ENCODE measurements at places on chromosomes 7 and 10. TPM values are rescaled to one million over a fixed set of nuclear protein-coding genes. Genes with fewer than 3 reads are reported as not detected.

- no peaks in the 10 kb centered on the region for H3K4me1 ChIP-seq
- H3K36me3 ChIP-seq, result no peaks in the 10 kb centered on the region
- H3K27me3 ChIP-seq, result peaks cover 9% of the 10 kb centered on the region
- DNase-seq, result no peak
- no peak overlapping the region for H3K4me3 ChIP-seq
Observed at GRCh38 chr10:132273966-132274365, 33.8 kb downstream of the STK32C start.

GRCh38 chr10:119206603-119207365, 587 bp upstream of the GRK5 start:
- H3K36me3 ChIP-seq, result no peaks in the 10 kb centered on the region
- H3K4me3 ChIP-seq, result peak overlapping the region; percentile 73
- no peaks in the 10 kb centered on the region for H3K27me3 ChIP-seq

GRCh38 chr7:2248984-2249694, 7.1 kb downstream of the NUDT1 start:
- H3K4me3 ChIP-seq, result no peak overlapping the region
- no peaks in the 10 kb centered on the region for H3K27me3 ChIP-seq
- H3K36me3 ChIP-seq, result no peaks in the 10 kb centered on the region
- no peaks in the 10 kb centered on the region for H3K4me1 ChIP-seq
- no peak for DNase-seq

- peaks cover 28% of the 10 kb centered on the region for H3K36me3 ChIP-seq
- H3K27me3 ChIP-seq, result no peaks in the 10 kb centered on the region
- DNase-seq, result no peak
- peaks cover 7% of the 10 kb centered on the region for H3K4me1 ChIP-seq
- H3K4me3 ChIP-seq, result no peak overlapping the region
- H3K27ac ChIP-seq, result no peak overlapping the region
Observed at GRCh38 chr10:7773845-7774801, 13.7 kb downstream of the KIN start.

- H3K4me3 ChIP-seq, result no peak overlapping the region
- H3K27me3 ChIP-seq, result peaks cover 11% of the 10 kb centered on the region
- no peak for DNase-seq
- H3K4me1 ChIP-seq, result peaks cover 3% of the 10 kb centered on the region
- no peak overlapping the region for H3K27ac ChIP-seq
Observed at GRCh38 chr7:117375380-117375779, 51.9 kb downstream of the ASZ1 start.

DNA sequence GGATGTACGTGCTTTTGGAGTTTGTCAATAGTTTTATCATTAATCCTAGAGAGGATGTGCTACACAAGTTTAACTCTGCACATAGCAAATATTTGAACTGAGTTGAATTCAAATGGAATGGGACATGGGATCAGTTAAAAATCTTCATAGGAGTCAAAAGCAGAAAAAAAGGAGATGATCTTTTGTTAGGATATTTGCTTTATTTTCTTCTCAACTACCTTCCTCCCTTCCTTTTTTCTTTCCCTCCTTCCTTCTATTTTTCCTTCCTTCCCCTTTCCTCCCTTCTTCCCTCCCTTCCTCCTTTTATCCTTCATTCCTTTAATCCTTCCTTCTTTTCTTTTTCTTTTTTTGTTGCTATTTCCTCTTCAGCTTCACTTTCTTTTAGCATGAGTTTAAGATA, 6.6 kb downstream of the PTPRZ1 start:
- H3K4me3 ChIP-seq, result no peak overlapping the region
- H3K4me1 ChIP-seq, result no peaks in the 10 kb centered on the region
- peaks cover 33% of the 10 kb centered on the region for H3K27me3 ChIP-seq
- no peaks in the 10 kb centered on the region for H3K36me3 ChIP-seq
- no peak for DNase-seq
- H3K27ac ChIP-seq, result no peak overlapping the region

DNA sequence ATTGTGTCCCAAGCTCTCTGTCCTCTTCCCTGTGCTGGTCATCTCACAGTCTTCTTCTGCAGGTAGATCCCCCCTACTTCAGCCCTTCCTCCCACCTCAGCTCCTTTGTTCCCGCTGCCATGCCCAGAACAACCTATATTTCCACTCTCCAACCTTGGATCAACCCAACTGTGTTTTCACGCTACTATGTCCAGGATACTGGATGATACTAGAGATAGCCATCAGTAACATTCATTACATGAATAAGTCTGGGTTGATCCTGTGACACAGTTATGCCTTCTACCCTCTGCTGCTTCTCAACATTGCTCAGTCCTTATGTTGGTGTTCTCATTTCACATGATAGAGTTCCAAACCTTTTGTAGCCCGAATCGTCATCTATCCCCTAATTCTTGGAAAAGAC, 286.4 kb downstream of the ZEB1 start:
- H3K4me3 ChIP-seq, result no peak overlapping the region
- no peaks in the 10 kb centered on the region for H3K4me1 ChIP-seq
- peaks cover 10% of the 10 kb centered on the region for H3K27me3 ChIP-seq
- H3K27ac ChIP-seq, result no peak overlapping the region
- no peaks in the 10 kb centered on the region for H3K36me3 ChIP-seq
- DNase-seq, result no peak

The MEOX2 gene
- total RNA-seq, result 0.20 TPM

The PPP1R17 gene
- total RNA-seq, result 0.96 TPM

The IFIT1 gene
- 0.20 TPM for total RNA-seq
